ENCODE measurements at places on chromosomes 7 and 10. TPM values are rescaled to one million over a fixed set of nuclear protein-coding genes. Genes with fewer than 3 reads are reported as not detected.

- DNase-seq = peak; percentile 77
Observed at GRCh38 chr10:122648599-122649428, 50.8 kb downstream of the C10orf120 start.

GRCh38 chr7:146510088-146510680 is 393.6 kb downstream of the CNTNAP2 start:
- peak; percentile 20 for DNase-seq

DNA sequence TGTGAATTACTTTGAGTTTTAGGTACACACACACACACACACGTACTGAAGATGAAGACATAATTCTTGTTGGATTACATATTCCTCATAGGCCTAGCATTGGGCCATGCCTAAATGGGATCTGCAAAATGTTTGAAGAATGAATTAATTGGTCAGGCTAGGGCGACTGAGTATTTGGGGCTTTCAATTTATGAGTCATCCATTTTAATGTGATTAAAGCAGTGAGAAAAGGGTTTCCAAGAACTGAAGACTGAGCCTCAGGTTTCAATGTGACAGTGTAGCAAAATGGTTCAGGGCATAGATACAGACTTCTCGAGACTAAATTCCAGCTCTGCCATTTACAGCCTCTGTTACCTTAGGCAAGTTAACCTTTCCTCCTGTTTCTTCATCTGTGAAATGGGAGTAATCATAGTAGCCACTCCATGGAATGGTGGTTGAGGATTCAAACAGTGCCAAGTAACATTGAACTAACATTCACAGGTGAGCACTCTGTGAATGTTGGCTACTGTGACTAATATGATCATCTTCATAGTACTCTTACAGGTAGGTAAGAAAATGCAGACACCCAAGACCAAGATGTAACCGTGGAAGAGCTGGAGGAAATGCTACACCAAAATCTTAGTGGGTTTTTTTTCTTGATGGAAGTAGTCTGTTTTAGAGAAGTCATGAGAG is 7.6 kb downstream of the BPGM start:
- DNase-seq = no peak

C7orf33 gene
- not detected for polyA plus RNA-seq

HDAC9 gene
- 18.5 TPM for polyA plus RNA-seq

AKR1C4 gene
- not detected for polyA plus RNA-seq

PNPLA8 gene
- 11.8 TPM for polyA plus RNA-seq
